ENCODE measurements at places on chromosomes 16 and 17. TPM values are rescaled to one million over a fixed set of nuclear protein-coding genes. Genes with fewer than 3 reads are reported as not detected.

DNA sequence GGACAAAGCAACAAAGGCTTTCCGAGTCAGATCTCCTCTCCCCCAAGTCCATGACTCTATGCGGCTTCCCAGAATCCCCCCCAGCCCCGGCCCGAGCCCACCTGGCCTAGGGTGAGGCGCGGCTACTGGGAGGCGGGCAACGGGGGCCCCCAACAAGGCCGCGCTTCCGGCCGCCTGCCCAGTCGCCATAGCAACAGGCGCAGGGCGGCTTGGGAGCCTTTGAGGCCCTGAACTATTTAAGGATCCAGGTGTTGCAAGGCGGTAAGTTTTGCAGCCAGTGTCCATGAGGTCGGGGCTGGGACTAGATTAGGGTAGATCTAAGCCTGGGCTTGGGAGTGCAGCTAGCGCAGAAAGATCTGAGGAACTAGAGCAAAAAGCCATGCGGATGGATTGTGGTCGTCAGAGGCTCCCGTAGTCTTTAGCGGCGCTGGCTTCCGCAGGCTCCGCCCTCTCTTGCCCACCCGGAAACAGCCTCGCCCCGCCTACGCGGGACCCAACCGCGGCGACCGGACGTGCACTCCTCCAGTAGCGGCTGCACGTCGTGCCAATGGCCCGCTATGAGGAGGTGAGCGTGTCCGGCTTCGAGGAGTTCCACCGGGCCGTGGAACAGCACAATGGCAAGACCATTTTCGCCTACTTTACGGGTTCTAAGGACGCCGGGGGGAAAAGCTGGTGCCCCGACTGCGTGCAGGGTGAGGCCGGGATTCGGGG is at the start of the genes KIAA0753 and TXNDC17:
TSS of gene KIAA0753 (minus strand) at position 176 of the 711 bp plus-strand sequence. CDS start 5,608 bp downstream, outside the sequence.
TSS of gene TXNDC17 (plus strand) at position 525 of the 711 bp plus-strand sequence. CDS start at position 548, 23 bp downstream.
- no peaks in the 10 kb centered on the region for H3K36me3 ChIP-seq
- peak within 1 kb of the TSS; percentile 78 for H3K27ac ChIP-seq
- H3K27me3 ChIP-seq: no peaks in the 10 kb centered on the region

DNA sequence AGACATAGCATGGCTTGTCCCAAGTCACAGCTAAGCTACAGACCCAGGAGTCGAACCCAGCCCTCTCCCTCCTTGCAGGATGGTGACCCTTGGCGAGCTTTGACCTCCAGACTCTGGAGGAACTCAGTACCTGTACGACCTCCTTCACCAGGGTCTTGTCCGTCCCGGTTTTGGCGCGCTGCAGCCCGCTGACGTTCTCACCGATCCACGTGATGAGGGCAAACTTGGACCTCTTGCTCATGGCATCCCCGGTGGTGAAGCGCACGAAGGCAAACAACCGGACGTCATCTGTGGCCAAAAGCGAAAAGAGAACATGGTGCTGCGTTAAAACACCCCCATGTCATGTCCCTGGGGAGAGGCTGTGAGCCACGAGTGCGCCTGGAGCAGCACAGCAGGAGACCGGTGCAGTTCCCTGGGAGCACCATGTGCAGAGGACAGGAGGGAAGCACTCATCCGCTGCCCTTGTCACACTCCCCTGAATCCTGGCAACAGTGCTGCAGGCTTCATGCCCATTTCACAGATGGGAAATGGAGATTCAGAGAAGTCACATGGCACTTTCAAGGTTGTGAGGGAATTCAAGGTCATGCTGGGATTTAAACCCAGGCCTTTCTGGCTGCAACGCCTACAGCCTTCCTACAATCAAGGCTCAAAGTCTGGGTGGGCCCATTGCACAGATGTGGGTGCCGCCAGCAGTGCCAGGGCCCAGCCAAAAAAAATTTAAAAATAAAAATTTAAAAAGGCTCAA is 27.7 kb downstream of the COTL1 start:
- H3K4me1 ChIP-seq: no peaks in the 10 kb centered on the region
- no peak for DNase-seq
- H3K27me3 ChIP-seq: no peaks in the 10 kb centered on the region
- H3K27ac ChIP-seq: no peak overlapping the region
- H3K36me3 ChIP-seq: peaks cover 7% of the 10 kb centered on the region

DNA sequence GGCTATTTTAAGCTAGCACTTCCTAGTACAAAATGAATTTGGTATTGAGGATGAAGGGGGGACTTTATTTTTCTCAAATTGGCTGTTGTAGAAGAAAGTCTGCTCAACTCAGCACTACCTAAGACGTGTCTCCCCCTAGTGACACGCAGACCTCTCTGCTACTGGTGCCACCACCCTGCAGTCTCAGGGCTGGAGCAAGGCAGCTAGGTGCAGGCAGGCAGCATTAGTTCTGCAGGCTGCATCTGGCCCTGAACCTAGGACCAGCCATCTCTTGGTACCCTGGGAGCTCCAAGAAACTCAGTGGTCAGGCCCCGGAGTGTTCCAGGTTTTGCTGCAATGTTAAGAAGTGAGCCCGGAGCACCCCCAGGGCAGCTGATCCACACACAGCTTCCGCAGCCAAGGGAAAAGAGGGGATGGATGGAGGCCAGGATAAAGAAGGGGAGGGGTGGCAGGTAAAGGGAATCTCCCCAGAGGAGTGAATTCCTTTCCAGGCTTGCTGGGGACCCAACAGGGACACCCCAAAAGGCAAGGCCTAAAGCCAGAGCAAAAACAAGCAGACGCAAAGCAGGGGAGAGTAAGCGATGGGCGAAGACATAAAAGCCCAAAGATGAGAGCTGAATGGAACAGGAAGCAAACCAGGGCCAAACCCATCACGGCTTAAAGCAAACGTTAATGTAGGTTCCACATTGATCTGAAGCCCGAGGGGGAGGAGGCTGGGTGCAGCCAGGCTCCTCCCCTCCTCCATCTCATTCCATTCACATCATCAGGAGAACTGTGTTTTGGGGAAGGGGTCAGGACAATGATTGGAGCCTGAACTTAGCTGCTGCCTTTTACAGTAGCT is 200.5 kb downstream of the ZFHX3 start:
- H3K4me3 ChIP-seq: no peak overlapping the region
- no peaks in the 10 kb centered on the region for H3K36me3 ChIP-seq
- peak overlapping the region; percentile 90 for H3K27ac ChIP-seq
- DNase-seq: no peak
- H3K27me3 ChIP-seq: no peaks in the 10 kb centered on the region
- peaks cover 47% of the 10 kb centered on the region for H3K4me1 ChIP-seq

DNA sequence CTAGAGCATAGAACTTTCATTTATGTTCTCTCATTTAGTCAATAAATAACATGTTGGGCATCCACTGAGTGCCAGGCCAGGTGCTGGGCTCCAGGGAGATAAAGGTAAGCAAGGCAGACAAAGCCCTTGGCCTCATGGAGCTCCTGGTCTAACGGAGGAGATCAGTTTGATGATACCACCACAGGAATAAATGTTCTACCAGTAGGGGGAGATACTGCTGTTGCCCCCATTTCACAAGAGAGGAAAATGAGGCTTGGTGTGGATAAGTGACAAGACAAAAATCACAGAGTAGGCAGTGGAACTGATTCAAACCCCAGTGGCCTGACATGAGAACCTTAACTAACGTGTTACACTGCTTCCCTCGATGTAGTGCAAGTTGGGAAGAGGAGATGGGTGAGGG is 80.4 kb upstream of the ERCC4 start:
- no peak for DNase-seq
- no peaks in the 10 kb centered on the region for H3K4me1 ChIP-seq
- H3K4me3 ChIP-seq: no peak overlapping the region
- H3K27ac ChIP-seq: no peak overlapping the region

- H3K4me3 ChIP-seq: no peak overlapping the region
- H3K4me1 ChIP-seq: peaks cover 25% of the 10 kb centered on the region
- DNase-seq: no peak
- H3K27me3 ChIP-seq: peaks cover 94% of the 10 kb centered on the region
Observed at GRCh38 chr17:37742116-37742761, 2.6 kb downstream of the HNF1B start.

Gene PRAC2
- total RNA-seq: not detected

Gene CRISPLD2
- 34.6 TPM for total RNA-seq
